Stimulated activated CD4-positive, alpha-beta T cell treated with anti-CD3 and anti-CD28 coated beads, TNF-alpha, amount 100 ng/mL, for 1 hour (primary cell): ENCODE measurements at places on chromosomes 1 and 21.

DNA sequence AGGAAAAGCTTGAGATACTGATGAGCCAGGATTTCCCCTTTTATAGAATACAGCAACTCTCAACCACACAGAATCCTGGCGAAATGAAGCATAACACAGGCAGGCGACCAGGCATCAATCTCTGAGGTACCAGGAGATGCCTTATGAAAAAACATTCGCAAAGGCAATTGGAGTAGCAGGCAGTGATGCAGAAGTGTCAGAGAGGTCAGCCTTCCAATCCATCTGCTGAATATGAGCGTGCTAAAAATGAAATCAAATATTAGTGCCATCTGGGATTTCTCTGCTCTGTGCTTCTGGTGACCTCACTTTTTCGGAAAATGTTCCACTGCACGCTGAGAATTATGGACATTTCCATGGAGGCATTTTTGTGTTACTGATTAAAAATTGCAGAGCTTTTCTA, 258.8 kb downstream of the VAV3 start:
- no peak for DNase-seq

DNA sequence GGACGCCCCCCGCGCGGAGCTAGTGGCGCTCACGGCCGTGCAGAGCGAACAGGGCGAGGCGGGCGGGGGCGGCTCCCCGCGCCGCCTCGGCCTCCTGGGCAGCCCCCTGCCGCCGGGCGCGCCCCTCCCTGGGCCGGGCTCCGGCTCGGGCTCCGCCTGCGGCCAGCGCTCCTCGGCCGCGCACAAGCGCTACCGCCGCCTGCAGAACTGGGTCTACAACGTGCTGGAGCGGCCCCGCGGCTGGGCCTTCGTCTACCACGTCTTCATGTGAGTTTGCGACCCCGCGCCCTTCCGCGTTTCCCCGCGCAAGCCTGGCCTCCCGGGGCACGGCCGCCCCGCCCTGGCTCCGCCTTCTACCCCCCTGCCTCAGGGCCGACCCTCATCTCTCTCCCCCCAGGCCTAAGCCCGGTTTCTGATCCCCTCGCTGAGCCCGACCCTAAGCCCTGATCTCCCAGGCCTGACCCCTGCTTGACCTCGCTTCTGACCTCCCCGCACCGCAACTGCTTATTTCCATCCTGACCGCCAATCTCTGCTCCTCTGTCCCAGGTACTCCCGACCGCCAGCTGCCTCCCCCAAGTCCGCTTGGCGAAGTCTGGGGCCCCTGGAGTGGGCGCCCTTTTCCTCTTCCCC, 669 bp downstream of the KCNQ4 start:
- no peak for DNase-seq

- DNase-seq: no peak
Measured at GRCh38 chr1:159181328-159182024, 10.1 kb downstream of the CADM3 start.

- DNase-seq: no peak
Measured at GRCh38 chr21:45381865-45382696, 22.9 kb upstream of the COL18A1 start.

GRCh38 chr1:167328816-167329483, 108.3 kb downstream of the POU2F1 start:
- no peak for DNase-seq

- no peak for DNase-seq
Measured at GRCh38 chr1:38055965-38056364, 9.4 kb upstream of the POU3F1 start.

DNA sequence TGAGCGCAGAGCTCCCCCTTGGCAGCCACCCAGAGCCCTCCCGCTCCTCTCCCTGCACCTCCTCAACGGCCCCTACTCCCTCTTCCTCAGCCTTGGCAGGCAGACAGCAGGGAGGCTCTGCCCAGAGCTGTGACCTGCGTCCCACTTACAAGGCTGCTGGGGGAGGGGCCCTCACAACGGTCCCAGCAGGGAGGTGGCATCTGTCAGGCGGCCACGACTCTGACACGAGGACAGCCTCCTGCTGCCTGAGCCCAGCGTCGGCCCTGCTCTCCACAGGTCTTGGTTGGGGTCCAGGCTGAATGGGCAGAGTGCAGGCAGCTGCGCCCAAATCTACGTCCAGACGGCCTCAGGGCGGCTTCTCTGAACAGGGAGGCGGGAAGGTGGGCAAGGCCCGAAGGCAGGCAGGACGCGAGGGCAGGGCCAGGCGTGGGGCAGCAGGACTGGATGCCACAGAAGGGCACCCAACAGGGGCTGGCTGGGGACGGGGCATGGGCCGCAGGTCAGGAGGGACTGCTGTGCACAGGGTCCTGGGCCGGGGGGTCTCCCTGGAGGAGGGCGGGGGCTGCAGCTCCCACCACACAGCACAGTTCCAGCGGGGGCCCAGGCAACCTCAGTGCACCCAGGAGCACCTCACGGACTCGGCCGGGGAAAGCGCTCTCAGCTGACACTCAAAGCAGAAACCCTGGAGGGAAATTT, 7.5 kb downstream of the SLC19A1 start:
- no peak for DNase-seq

DNA sequence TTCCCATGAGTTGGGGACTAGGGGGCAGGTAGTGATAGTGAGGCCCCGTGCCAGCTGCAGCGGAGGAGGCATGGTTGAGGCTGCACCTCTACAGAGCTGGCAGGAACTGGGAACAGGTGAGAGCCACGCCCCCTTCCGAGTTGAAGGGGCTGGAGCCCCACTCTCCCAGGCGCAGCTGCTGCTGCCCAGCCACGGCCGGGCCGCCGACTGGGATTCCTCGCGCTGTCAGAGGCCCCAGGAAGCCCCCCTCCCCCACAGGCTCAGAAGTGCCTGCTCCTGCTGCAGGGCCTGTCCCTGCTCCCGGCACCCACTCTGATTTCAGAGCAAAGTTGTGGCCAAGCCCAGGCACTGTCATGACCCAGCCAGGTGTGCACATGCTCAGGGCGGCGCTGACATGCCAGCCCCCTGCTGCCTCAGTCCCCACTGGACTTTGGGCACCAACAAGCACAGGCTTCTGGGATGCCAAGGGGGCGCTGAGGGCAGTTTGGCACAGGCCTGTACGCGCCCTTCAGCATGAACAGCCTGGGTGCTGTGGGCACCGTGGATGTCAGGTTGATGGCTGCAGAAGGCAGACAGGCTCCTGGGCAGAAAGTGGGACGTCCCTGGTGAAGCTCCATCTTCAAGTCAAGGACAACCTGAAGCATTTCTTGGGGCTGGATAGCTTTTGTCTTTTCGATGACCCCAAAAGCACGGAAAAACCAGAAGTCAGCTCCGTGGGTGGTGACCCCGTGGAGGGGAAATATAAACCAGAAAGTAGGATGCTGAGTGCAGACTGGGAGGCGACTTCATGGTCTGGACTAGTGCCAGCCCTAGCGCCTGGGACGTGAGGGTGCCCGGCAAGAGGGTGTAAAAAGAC, 121.5 kb downstream of the SIM2 start:
- no peak for DNase-seq

DNA sequence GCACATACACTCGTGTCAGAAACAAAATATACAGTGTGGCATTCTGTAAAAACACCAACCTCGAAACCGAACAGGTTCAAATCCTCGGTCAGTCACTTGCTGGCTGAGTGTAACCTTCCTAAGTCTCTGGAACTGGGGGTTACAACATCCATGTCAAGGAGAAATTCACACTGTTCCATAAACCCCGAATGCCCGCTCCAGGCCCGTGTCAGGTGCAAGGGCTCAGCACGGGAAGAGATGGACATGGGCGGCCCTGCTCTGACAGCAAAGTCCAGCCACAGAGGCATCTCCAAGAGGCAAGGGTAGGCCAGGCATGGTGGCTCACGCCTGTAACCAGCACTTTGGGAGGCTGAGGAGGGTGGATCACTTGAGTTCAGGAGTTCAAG, 79.5 kb downstream of the SLC66A1 start:
- no peak for DNase-seq

DNA sequence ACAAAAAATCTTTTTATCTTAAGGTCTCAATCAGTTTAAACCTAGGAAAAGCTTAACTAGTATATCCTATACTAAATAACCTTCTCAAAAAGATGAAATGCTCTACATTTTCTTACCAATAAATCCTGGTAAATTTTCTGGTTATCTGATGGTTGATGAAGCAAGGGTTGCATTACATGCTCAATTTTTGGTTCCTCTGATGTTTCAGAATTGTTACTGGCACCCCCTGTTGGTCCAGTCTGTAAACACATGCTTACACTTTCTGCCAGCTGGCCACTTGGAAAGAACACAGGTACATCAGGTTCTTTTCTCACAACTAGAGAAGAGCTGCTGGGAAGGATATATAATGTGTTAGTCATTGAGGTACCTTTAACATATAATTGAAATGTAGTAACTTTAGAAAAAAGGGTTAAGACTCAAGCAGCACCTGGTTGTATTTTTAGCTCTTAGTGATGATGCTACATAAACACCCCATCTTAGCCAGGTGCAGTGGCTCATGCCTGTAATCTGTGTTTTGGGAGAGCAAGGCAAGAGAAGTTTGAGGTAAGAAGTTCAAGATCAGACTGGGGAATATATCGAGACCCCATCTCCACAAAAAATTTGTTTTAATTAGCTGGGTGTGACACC, 30.9 kb upstream of the TAL1 start:
- peak; percentile 2 for DNase-seq

- DNase-seq: no peak
Measured at GRCh38 chr21:38082936-38083485, 166.8 kb upstream of the KCNJ6 start.

GRCh38 chr1:61645476-61645875, 79.5 kb downstream of the TM2D1 start:
- no peak for DNase-seq

DNA sequence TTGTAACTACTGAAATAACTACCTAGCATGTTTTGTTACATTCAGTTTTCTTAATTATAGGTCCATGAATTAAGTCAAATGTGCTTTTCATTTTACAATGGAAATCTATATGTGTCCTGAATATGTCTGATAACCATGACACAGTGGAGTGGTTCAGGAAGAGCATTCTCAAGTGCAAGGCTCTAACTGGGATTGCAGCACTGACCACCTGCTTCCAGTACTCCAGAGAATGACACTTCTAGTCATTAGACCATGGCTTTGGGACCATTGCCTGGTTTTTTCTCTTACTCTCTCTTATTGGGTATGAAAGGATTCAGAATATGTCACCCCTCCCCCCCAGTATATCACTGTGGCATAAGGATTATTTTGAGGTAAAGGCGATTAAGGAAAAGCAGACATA, 204.9 kb upstream of the CACYBP start:
- DNase-seq: no peak

DNA sequence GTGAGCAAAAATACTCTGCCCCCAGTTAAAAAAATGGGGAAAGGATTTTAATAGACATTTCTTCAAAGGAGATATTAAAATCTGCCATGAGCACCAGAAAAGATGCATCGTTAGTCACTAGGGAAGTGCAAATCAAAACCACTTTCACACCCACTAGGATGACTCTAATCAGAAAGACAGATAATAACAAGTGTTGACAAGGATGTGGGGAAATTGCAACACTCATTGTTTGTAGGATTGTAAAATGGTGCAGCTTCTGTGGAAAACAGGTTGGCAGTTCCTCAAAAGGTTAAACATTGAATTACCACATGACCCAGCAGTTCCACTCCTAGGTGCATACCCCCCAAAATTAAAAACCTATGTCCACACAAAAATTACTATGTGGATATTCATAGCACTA, 112.3 kb downstream of the KCNJ6 start:
- DNase-seq: no peak

GRCh38 chr1:109516872-109517271, 7.3 kb upstream of the AMIGO1 start:
- no peak for DNase-seq

DNA sequence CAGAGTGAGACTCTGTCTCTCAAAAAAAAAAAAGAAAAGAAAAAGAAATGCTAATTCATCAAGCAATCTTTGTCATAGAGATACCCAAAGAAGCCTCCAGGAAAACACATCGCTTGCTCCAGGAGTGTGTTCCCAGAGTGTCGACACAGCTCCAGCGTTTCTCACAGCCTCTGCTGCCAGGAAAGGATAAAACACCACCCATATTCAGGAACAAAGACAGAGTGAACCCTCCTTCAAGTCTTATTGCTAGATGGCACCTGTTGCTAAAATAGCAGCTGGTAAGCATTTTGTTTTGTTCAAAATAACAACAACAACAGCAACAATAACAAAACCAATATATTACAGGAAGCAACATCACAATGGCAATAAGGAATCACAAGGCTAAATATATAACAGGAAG, 3.1 kb downstream of the ILDR2 start:
- DNase-seq: no peak

DNA sequence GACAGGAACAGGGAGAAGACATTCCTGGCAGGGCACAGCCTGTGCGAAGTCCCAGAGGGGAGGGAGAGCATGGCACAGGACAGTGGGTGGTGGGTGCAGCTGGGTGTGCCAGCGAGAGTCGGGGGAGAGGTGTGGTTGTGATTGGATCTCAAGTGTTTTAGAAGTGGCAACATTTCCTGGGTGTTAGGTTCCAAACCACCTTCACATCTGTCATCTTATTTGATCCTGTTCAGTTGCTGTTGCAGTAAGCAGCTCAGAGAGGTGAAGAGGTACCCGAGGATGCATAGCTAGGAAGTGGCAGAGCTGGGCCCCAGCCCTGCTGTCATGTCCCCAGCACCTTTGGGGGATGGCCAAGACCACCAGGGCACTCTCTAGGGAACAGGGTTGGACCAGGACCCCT, 22.0 kb upstream of the DISP3 start:
- DNase-seq: no peak

DNA sequence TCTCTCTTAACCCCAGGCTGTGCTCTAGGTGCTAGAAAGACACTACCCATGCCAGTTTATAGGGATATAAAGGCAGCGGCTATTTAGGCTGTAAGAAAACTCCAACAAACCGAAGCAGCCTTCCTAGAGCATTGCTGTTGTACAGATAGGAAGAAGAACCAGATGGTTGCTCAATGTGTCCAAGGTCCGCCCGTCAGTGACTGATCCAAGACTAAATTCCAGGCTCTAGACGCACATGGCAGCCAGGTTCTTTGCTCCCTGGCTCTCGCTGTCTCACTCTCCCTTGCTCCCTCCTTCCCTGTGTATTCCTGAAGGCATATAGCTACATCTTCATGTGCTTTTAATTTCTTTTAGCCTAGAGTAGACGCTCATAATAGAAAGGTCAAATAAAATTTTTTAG, 303.4 kb downstream of the KIF26B start:
- DNase-seq: no peak

- DNase-seq: no peak
Measured at GRCh38 chr1:83559129-83559840, 439.6 kb downstream of the TTLL7 start.

DNA sequence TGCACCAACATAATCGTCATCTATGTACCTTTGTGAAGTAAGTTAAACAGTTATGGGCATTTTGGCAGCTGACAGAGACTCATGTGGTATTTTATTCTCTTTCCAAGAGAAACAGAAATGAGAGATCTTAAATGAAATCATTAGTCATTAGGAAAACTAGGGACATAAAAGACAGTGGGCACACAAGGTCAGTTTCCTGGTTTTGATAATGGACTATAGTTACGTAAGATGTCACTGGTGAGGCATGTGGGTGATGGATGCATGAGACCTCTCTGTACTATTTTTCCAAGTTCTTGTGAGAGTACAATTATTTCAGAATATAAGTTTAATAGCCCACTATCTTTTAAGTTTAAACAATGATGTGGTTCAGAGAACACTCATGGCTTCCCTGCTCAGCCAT, 216.9 kb downstream of the APP start:
- DNase-seq: no peak
